Left ventricle myocardium inferior (tissue), 1 donor: ENCODE measurements at places on chromosomes 16 and 17.

DNA sequence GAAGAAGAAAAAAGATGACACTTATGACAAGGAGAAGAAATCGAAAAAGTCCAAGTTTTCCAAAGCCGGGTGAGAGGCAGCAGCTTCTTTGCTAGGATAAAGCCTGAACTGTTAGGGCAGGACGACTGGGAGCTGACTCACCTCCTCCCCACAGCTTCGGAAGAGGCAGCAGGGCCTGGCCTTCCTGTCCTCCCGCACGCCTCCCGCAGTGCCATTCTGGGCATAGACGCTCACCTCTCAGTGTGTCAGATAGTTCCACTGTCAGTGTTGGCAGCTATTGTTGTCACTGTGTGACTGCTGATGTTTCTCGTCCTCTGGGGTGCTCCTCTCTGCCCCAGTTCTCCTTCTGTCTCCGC is 12.6 kb downstream of the UBN1 start:
- no peak for DNase-seq

GRCh38 chr17:35295686-35296085 is 52.8 kb downstream of the SLFN5 start:
- no peak for DNase-seq

GRCh38 chr17:41739661-41740352 is 5.4 kb upstream of the HAP1 start:
- no peak for DNase-seq

DNA sequence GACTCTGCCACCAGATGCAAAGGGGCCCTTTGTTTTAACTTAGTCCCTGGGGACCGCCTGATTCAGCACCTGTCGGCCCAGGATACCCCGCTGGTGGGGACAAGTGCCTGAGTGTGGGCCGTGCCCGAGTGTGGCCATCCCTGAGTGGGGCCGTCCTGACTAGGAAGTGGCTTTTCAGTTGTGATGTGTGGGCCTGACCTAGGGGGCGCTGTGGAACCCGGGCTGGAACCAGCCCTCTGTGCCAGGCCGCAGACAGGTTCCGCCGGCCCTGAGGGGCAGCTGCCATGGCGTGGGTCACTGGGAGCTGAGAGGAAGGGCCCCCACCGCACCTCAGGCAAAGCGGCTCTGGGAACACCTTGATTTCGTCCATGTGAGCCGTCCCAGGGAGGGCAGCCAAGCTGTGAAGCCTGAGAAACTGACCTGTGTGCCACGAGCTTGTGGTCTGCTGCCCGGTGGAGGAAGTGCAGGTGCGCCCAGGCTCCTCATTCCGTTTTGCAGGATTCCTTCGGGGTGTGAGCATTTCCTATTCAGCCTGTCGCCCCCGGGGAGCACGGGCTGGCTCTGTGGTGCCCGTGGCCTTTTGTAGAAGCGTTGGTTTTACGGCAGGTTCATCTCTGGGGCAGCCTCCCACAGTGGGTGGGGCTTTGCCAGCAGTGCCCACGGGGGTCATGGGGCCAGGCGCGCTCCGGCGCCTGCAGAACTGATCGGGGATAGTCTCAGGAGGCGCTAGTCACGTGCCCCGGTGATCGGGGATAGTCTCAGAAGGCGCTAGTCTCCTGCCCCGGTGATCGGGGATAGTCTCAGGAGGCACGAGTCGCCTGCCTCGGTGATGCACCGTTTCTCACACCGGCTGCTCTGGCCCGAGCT is 5.3 kb downstream of the RPL13 start:
- DNase-seq, result peak; percentile 37

DNA sequence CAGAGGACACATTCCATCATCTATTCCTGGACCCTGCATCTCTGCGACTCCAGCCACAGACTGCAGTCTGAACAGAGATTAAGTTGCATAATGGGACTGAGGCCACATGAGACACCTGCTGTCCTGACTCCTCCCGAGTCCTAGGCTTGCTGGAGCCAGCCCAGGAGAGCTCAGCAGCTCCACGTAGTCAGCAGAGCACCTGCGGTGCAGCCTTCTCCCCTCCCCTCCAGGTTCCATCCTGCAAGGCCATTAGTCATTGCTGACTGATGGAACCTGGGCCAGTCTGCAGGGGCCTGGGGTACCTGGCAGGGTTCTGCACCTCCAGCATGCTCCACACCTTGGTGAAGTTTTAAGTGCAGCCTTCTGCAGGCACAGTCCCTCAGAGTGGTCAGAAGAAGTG is 76.7 kb downstream of the PLD6 start:
- no peak for DNase-seq

DNA sequence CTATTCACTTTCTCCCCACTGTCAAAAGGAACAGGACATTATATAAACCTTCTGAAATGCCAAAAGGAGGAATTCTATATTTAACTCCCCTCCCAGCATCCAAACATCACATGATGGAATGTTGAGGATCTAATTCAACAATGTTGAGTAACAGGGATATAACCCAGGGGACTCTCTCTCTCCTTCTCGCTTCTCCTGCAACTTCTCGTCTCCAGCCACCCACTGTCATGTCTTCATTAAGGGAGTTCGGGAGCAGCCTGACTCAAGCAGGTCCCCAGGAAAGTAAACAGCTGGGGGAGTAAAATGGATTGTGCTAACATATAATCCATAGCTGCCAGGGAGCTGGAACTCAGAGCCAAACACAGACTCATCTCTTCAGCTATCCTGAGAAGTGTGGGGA is 51.7 kb downstream of the GRIN2A start:
- no peak for DNase-seq

DNA sequence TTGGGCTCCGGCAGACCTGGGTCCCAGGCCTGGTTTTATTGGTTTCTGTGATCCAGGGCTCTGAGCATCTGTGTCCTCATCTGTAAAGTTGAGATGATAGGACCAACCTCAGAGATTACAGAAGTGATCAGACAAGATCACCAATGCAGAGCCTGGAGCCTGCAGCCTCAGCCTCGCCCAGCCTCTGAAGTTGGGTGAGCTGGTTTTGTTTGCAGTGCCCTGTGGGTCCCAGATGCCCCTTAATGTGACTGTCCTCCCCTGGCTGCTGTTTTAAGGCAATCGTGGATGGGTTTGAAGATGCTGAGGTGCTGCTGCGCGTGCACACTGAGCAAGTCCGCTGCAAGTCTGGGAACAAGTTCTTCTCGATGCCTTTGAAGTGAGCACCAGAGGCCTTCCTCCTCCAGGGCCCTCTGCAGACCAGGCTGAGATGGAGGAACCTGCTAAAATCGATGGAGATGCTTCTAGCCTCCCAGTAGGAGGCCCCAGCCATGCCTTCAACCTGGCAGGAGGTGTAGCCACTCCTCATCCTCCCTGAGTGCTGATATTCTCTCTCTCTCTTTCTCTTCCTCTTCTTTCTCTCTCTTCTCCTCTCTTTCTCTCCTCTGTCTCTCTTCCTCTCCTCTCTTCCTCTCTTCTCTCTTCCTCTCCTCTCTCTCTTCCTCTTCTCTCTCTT is 5.6 kb upstream of the MMP15 start:
- peak; percentile 4 for DNase-seq
